ENCODE measurements at places on chromosomes 1 and 21. TPM values are rescaled to one million over a fixed set of nuclear protein-coding genes. Genes with fewer than 3 reads are reported as not detected.

DNA sequence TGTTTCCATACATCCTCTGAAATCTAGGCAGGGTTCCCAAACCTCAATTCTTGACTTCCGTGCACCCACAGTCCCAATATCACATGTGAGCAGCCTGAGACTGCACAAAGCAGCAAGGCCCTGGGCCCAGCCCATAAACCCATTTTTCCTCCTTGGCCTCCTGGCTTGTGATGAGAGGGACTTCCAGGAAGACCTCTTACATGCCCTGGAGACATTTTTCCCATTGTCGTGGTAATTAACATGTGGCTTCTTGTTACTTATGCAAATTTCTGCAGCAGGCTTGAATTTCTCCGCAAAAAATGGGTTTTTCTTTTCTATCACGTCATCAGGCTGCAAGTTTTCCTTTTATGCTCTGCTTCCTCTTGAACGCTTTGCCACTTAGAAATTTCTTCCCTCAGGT, 3.3 kb upstream of the PIGK start:
- no peak for DNase-seq

- DNase-seq, result no peak
Measured at GRCh38 chr1:34784751-34785221, 3.8 kb downstream of the GJB3 start.

UTS2 gene
- total RNA-seq, result not detected

GRCh38 chr1:245383396-245384330, 228.9 kb downstream of the KIF26B start:
- DNase-seq, result no peak

RAP1GAP gene
- total RNA-seq, result 0.39 TPM

CFHR4 gene
- not detected for total RNA-seq

- DNase-seq, result no peak
Measured at GRCh38 chr21:44459712-44460440, 4.6 kb downstream of the LRRC3 start.

- DNase-seq, result no peak
Measured at GRCh38 chr1:41366455-41367287, 5.4 kb downstream of the FOXO6 start.

GRCh38 chr1:68269637-68270430, 37.5 kb upstream of the WLS start:
- DNase-seq, result peak; percentile 86

- no peak for DNase-seq
Measured at GRCh38 chr1:8517661-8518489, 200.0 kb downstream of the SLC45A1 start.

UBQLN4 gene
- 28.5 TPM for total RNA-seq

GRCh38 chr1:2989976-2990375, 31.3 kb upstream of the ACTRT2 start:
- DNase-seq, result no peak

PDE4B gene
- total RNA-seq, result 6.9 TPM

- DNase-seq, result no peak
Measured at GRCh38 chr1:201495551-201496295, 11.2 kb downstream of the CSRP1 start.

NTNG1 gene
- 3.4 TPM for total RNA-seq

DNA sequence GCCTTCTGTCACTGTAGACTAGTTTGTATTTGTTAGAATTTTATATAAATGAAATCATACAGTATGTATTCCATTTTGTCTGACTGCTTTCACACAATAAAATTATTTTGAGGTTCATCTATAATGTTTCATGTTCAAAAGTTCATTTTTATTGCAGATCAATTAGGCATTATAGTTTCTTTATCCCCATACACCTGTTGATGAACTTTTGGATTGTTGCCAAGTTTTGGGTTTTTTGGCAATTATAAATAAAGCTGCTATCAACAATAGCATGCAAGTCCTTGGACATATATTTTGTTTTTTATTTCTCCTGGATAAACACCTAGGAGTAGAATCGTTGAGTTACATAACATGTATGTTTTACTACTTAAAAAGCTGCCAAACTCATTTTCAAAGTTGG, 47.1 kb upstream of the FAM3B start:
- DNase-seq, result no peak

CCNL2 gene
- total RNA-seq, result 81.7 TPM

Data from Daoy (cell line).